ENCODE measurements at places on chromosomes 13 and 19.

DNA sequence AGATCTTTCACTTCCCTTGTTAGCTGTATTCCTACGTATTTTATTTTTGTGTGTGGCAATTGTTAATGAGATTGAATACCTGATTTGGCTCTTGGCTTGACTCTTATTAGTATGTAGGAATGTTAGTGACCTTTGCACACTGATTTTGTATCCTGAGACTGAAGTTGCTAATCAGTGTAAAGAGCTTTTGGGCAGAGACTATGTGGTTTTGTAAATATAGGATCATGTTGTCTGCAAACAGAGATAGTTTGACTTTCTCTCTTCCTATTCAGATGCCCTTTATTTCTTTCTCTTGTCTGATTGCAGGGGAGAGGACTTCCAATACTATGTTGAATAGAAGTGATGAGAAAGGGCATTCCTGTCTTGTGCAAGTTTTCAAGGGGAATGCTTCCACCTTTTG, 160.3 kb upstream of the PCDH20 start:
- DNase-seq: no peak

- no peak for DNase-seq
Observed at GRCh38 chr13:41897126-41897525, 63.8 kb downstream of the VWA8 start.

- no peak for DNase-seq
Observed at GRCh38 chr13:101695870-101696516, 243.5 kb downstream of the ITGBL1 start.

DNA sequence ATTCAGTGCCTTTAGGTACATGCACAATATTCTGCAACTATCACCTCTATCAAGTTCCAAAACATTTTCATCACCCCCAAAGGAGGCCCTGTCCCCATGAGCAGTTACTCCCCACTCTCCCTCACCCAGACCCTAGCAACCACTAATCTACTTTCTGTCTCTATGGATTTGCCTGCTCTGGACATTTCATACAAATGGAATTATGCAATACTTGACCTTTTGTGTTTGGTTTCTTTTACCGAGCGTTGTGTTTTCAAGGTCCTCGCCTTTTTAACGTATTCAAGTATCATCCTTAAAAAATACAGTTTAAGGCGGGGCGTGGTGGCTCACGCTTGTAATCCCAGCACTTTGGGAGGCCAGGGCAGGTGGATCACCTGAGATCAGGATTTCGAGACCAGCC, 159.7 kb downstream of the IER2 start:
- no peak for DNase-seq

DNA sequence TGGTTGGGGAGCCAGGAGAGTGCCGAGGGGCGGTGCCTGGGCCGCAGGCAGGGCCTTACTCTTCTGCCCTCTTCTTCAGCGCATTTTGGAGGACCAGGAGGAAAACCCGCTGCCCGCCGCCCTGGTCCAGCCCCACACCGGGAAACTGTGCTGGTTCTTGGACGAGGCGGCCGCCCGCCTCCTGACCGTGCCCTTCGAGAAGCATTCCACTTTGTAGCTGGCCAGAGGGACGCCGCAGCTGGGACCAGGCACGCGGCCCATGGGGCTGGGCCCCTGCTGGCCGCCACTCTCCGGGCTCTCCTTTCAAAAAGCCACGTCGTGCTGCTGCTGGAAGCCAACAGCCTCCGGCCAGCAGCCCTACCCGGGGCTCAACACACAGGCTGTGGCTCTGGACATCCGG, 9.4 kb downstream of the PGLS start:
- no peak for DNase-seq

GRCh38 chr13:99289271-99289670, 17.9 kb downstream of the GPR183 start:
- no peak for DNase-seq

- DNase-seq: peak; percentile 13
Observed at GRCh38 chr19:46574533-46574932, 26.6 kb upstream of the CALM3 start.

- DNase-seq: peak; percentile 30
Observed at GRCh38 chr13:94674609-94675348, 37.6 kb downstream of the SOX21 start.

GRCh38 chr19:40503320-40503695, 36.5 kb downstream of the SPTBN4 start:
- DNase-seq: no peak

GRCh38 chr13:26623125-26623524, 65.6 kb downstream of the WASF3 start:
- DNase-seq: no peak

DNA sequence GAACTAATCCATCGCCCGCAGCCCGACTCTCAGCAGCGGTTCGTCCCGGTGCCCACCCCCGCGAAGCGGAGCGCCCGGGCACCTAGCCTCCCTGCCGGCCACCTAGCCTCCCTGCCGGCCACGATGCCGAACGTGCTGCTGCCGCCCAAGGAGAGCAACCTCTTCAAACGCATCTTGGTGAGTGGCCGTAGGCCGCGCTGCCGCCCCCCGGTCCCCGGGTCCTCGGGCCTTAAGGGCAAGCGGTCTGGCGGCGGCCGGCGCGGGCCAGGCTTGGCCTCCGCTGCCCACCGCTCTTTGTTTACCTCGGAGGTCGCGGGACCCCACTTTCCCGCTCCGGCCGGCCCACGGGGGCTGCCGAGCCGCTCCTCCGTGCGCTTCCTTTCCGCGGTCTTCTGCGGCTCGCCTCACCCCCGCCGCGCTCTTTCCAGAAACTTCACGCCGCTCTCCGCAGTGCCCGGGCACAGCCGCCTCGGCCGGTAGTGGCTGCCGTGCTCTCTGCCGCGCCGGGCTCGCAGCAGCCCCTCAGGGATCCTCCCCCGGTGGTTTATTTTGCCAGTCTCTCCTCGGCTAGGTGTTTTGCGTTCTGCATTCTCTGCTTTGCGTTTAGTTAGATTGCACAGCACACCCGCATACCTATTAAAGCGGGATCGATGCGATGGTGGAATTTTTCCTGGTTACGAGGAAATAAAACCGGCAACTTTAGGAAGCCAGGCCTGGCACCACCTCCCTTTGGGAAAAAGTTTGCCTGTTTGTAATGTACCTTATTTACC, 524 bp downstream of the NAA16 start:
- DNase-seq: peak; percentile 30

DNA sequence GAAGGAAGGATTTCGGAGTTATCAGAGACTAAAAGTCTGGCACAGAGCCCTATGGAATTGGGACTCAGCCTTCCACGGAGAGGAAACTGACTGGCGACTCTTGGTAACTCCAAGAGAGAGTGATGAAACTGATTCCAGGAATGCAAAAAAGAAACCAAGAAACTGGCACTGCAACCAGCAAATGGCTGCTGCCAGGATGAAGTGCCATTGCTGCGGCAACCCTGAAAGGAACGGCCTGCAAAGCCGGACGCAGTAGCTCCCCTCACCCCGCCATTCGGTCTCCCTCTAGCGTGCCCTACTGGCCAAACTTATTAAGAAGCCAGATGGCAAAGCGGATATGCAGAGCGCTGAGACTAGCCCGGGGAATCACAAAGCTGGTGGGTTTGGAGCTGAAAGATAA, 236.0 kb downstream of the PCDH9 start:
- peak; percentile 3 for DNase-seq

DNA sequence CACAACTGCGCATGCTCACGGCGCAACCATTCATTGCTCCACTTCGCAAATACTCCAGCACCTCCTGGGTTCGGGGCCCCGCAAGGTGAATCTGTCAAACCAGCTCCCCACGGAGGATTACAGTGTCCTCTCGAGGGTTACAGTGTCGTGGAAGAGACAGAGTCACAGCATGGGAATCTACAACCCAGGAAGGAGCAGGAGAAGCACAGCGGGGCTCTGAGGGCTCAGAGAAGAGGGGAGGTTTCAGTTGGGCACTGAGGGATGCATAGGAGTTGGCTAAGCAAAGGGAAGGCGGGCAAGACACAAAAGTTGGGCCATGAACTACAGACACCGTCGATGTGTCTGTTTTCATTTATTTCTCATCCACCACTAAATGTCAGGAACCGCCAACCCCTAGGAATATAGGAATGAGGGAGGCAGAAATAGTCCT, 1.0 kb upstream of the GTF2F1 start:
- no peak for DNase-seq

DNA sequence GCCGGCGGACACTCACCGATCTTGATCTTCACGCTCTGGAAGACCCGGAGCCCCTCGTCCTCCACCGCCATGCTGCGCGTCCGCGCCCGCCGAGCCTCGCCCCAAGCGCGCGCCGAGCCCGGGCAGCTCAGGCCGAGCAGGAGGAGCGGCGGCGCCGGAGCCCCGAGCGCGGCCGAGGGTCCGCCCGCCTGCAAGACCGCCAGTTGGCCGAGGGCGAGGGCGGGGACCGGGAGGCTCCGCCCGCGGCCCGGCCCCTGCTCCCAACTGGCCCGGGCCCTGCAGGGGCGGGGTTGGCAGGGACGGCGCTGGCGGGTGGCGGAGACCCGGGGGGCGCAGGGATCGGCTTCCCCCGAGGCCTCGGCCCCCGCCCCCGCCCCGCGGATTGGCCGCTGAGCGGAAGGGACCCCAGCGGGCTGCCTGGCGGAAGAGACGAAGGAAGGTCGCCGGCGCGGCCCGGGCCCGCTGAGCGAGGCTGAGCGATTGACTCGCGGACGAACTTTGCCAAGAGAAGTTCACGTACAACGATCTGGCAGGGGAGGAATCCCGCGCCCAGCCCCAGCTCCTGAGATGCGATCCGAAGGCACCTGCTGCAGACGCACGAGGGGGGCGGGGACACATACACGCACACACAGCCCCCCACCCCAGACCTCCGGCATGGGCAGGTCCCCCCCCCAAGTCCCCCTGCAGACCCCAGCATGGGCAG, at the start of gene RASA3:
Gene RASA3 (minus strand): TSS at position 205 of the 703 bp plus-strand sequence. CDS start 134 bp downstream, at position 71.
- no peak for DNase-seq

DNA sequence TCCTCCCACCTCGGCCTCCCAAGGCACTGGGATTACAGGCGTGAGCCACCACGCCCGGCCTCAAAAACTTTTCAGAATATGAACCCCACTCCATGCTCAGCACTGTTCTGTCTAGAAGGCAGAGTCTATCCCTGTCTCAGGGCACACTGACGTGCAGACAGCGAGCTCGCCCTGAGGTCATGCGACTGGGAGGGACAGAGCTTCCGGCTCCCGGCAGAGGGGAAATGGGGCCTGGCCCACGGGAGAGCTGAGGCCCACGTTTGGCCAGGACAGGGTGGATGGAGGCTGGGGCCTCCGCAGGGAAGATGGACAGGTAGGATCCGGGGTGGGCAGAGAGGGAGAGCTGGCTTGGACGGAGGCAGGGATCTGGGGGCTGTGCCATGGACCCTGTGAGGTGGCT, 2.8 kb upstream of the AZU1 start:
- no peak for DNase-seq

DNA sequence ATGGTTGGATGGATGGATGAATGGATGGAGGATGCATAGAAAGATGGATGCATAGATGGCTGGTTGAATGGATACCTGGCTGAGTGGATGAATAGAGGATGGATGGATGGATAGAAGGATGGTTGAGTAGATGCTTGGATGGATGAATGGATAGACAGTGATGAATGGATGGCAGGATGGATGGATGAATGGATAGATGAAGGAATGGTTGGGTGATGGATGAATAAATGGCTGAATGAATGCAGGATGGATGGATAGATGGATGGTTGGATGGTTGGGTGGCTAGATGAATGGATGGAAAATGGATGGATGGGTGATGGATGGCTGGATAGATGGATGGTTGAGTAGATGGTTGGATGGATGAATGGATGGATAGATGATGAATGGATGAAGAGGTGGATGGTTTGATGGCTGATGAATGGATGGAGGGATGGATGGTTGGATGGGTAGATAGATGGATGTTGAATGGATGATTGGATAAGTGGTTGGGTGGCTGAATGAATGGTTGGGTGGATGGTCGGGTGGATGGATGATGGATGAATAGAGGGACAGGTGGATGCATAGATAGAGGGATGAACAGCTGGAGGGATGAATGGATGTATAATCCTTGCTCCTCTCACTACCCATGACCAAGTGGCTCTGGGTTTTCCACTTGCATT, 3.6 kb upstream of the SULT2B1 start:
- no peak for DNase-seq

DNA sequence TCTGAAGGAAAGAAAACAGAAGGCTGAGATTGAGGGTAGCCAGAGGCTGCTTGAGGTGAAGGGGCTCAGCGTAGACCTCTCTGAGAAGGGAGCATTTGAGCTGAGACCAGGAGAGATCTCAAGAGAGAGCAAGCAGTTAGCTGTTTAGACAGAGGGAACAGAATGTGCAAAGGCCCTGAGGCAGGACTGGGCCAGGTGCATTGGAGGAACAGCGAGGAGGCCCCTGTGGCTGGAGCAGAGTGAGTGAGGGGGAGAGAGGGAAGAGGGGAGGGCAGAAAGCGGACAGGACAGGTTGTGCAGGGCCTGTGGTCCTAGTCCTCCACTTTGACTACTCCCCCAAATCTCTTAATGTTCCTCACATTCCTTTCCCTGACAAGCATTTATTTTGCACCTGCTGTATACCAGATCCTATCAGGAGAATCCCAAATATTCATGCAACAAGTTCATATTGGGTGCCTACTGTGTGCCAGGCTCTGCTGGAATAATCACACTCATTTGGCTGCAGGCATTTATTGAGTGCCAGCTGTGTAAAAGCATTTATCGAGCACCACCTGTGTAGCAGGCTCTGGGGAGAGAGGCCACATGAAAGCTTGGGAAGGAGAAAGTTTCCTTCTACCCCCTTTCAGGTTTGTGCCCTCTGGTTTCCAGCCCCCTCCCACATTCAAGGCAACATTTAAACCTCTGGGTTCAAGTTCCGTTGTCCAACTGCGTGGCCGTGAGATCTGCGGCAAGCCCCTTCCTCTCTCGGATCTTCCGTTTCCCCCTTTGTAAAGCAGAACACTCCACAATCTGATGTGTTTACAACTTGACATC, 36.5 kb downstream of the NFIC start:
- DNase-seq: no peak

GRCh38 chr19:40469011-40469410, 2.2 kb downstream of the SPTBN4 start:
- no peak for DNase-seq

- no peak for DNase-seq
Observed at GRCh38 chr19:32396046-32396652, 9.4 kb upstream of the DPY19L3 start.

- DNase-seq: no peak
Observed at GRCh38 chr19:39599116-39599515, 3.2 kb upstream of the LGALS13 start.

DNA sequence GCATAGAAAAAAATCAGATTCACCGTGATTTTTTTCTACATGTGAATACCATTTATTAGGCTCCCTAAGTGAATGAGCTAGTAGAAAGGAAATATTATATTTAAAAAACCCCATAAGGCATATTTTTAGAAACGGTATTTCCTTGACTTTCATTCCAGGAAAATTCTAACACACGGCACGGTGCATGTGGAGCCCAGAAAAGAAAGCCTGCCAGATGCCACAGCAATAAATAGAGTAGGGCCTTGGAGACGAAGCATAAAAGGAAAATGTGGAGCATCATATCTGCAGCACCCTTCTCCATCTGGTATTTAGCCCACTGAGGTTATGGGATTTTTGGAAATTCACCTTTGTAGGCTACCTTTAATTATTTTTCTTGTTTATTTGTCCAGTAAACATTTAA, 314.4 kb downstream of the ENOX1 start:
- no peak for DNase-seq

- no peak for DNase-seq
Observed at GRCh38 chr13:100671389-100672182, 3.0 kb downstream of the TMTC4 start.

Data from stimulated activated CD4-positive, alpha-beta T cell treated with anti-CD3 and anti-CD28 coated beads, Interleukin-15, amount 100 ng/mL, for 48 hours (primary cell).